ENCODE measurements at places on chromosomes 11 and 22.
A peak's percentile ranks its signal among the peaks of the same experiment; 100 is the strongest.

GRCh38 chr11:130442737-130443136 lies 5.7 kb upstream of the ADAMTS15 start:
- peak; percentile 61 for DNase-seq

DNA sequence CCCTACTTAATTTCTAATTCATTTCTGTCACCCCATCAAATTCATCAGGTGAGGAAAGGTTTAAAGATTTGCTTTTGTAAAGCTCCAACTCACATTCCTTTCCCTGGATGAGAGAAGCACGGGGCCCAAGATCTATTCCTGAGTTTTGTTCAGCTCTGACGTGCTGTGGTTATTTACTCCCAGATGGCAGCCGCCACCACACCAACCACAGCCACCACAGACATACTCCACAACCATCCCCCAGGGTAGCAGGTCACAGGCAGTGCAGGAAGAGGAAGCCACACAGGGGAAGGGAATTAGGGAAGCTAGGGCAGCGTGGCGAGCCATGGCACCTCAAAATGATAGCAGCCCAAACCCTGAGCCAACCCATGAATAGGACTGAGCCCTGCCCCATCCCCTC lies 63.5 kb upstream of the CSNK2A3 start:
- DNase-seq = peak; percentile 65

DNA sequence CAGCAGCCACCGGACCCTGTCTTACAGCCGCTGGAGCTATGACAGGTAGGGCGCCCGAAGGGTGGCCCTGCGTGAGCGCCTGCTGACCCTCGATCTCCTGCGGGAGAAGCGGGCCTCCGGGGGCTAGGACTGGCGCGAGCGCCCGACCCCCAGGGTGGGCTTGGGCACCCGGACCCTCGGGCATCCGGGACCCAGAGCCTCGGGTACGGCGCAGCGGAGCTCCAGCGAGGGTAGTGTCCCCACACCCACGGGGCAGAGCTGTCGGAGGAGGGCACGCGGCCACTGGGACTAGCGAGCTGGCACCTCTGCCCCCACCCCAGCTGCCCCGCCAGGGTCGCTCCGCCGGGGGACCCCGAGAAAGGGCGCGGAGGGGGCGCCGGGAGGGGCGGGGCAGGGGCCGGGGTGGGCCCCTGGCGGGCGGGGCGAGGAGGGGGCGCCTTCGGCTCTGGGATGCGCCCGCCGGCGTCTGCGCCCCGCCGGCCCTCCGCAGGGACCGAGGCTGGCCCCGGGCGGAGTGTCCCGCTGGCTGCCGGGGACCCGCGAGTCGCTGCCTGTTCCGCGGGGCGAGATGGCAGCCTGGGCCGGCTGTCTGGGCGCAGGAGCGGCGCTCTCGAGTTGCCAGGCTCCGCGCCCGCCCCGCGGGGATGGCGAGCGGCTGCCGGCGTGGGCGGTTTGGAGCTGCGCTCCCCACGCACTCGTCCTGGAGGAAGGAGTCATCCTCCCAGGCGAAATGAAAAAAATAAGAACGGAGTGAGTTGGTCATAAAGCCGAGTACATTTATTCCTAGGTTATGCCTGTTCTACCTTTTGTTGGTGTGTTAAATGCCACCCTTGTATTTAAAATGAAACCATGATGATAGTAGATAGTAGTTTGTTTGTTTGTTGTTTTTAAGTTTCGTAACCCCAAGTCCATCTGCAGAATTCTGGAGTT lies 32.4 kb downstream of the EIF3F start:
- DNase-seq = no peak

DNA sequence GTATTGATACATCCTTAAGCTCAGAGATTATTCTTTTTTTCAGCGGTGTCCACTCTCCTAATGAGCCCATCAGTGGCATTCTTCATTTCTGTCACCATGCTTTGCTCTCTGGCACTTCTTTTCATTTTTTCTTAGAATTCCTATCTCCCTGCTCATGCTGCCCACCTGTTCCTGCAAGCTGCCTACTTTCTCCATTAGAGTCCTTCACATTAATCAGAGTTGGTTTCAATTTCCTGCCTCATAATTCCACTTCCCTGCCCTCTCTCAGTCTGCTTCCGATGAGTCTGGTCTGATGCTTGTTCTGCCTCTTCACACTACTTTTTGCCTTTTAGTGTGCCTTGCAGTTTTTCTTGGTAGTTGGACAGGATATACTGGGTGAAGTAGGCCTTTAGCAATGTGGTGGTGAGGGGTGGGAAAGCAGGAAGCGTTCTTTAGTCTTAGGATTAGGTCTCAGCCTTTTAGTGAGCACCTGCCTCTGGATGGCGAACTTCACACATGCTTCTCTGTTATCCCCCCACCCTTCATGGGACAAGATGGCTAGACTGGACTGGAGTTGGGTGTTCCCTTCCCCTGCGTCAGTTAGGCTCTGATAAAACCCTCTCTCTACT lies 53.6 kb downstream of the CECR2 start:
- no peak for DNase-seq

GRCh38 chr11:32030875-32031503 lies 59.9 kb upstream of the RCN1 start:
- no peak for DNase-seq

DNA sequence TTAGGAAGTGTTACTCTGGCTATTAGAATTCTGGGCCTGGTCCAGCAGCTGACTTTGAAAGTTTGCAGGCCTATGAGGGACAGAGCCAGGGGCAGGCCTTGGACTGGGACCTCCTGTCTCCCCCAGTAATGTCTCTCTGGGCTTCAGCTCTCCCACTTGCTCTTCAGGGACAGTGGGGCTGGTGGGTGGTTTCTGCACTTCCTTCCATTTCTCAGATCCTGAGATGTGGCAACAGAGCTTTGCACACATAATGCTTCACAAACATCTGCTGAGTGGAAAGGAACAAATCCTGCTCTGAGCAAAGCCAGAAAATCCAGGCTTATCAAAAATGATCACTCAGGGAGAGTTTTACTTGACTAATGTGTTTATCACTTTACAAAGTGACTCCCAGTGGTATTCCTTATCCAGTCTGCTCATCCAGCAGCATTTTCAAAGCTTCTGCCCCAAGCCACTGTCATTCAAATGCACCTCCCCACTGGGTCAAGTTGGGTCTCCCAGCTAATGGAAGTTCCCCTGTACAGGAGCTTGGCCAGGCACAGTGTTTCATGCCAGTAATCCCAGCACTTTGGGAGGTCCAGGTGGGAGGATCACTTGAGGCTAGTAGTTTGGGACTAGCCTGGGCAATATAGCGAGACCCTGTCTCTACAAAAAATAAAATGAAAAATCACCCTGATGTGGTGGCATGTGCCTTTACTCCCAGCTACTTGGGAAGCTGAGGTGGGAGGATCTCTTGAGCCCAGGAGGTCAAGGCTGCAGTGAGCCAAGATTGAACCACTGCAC lies 13.5 kb upstream of the OSBP2 start:
- DNase-seq = no peak

DNA sequence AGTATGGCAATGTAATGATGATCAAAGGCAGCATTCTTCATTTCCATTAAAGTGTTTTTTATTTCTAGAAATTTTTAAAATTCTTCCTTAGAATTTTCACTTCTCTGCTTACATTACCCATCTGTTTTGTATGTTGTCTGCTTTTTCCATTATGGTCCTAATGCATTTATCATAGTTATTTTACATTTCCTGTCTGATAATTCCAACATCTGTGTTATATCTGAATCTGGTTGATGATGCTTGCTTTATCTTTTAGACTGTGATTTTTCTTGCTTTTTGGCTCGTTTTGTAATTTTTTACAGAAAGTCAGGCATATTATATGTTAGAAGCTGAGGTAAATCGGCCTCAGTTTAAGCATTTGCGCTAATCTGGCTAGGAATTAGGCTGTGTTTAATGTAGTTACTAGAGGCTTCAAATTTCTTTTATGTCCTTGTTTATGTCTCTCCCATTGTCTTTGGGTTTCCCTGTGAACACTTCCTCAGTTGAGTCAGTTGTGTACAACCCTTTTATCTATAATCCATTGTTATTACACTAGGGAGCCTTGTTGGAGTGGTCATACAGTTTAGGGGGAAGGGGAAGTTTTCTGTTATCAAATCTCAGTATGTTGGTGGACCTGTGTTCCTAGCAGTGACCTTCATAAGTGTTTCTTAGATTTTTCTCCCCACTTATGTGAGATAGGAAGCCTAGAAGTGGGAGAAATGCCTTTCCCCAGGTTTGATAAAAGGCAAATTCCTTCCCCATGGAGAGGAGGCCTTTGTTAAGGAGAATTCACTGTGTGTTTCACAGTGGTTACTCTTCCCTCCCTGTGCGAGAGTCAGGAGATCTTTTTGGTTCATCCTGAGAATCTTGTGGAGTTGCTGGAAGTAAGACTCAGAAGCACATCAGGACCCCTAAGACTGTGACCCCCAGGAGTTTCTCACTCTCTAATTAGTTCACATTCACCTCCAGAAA lies 437.5 kb downstream of the INSC start:
- DNase-seq = no peak

DNA sequence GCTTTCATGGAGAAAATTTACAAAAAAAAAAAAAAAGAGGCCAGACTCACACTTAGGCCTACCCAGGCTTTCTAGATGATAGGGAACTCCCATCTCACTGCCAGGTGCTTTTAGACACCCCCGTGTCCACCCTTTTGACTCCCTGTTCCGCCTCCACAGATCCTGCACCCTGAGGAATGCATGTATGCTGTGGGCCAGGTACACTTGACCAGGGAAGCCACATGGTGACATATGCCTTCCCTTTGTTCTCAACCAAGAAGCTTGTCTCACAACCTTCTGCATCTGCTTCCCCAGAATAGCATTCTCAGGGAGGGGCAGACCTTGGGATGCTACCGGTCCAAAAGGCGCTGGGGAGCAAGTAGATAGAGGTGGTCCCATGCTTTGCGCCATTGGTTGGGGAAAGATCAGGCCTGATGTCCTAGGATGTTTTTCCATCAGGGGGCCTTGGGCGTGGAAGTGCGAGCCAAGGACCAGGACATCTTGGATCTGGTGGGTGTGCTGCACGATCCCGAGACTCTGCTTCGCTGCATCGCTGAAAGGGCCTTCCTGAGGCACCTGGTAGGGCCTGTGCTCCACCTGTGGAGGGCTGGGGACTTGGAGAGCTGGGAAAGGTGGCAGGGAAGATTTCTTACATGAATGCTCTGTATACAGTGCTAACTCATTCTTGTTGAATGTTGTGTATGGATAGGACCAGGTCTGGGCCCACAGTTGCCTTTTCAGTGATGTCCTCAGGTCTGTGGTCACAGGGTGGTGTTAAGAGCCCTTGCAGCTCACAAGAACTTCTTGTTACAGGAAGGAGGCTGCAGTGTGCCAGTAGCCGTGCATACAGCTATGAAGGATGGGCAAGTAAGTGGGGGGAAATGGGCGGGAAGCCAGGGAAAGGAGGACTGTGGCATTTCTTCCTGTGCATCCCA lies 7.5 kb downstream of the HMBS start:
- DNase-seq = no peak

GRCh38 chr11:2592559-2593392 lies 107.0 kb downstream of the KCNQ1OT1 start:
- no peak for DNase-seq

DNA sequence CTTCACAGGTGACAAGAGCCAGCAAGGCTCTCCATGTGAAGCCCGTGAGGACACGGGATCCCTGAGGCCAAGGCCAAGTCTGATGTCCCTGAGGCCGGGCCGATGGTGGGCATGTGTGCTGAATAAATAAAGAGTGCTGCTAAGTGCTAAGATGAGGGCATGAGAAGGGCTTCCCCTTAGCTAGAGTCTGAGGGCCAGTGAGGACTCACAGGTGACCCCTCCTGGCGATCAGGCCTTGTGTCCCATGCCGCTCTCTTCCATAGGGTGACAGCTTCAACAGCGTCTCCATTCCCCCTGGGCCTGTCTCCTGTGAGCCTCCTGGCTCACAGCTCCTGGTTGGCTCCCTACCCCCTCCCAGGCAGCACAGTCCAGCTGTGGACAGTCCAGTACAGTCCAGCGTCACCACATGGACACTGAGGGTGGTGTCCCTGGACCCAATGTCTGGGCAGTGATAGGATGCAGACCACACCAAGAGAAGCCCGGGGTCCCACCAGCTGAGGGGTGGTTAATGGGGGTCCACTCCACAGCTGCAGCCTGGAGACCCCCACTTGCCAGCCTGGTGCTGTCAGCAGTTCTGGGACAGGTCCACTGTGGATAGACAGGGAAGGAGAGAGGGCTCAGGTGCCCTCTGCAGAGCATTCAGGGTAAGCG lies 1033.2 kb downstream of the TBC1D22A start:
- no peak for DNase-seq

DNA sequence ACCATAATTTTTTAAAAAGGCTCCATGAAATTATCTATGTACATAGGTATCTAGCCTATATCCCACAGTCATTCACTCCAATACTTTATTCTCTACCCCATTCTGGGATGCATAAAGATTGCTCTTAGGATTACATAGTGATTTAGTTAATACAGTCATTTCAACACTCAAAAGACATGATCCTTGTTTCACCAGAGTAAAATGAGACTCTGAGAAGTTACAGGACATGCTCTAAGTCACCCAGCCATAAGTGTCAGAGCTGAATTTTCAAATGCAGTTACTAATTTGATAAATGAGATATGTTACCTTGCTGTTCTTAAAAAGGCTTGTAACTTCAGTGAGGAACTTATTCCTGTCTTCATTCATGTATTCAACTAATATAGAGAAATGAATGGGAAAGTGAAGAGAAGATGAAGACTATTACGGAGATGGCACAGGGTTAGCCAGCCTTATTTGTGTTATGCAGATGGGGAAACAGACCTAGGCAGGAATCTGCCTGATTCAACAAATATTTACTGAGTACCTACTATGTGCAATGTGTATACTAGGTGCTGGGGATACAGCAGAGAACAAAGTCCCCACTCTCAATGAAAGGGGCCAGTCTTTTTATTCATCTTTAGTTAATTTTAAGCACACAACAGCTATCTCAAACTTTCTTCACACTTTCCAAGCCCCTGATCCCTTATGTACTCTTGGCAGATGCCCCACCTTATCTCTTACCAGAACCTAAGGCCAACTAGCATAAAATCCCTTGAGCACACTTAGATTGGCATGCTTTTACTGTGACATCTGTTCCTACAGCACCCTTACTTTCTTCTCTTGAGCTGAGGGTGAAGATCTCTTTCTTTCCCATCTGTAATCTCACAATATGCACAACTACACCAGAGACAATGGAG lies 21.6 kb downstream of the MAPK1 start:
- DNase-seq = no peak

DNA sequence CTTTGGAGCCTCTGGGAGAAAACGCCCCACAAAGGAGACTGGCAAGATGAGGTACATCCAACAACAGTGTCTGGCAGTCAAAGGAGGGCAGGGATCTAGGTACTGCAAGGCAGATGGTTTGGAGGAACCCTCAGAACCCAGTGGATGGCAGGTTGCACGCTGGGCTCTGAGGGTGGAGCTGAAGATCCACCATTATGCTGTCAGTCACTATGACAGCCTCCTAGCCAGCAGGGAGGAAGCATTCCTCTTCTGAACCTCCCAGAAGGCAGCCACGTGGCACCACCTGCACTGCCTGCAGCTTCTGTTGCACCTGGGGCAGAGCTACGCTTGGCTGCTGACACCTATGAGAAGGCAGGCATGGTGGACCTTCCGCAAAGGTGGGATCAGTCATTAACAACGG lies 40.2 kb downstream of the HTR3A start:
- no peak for DNase-seq

- DNase-seq = no peak
Measured at GRCh38 chr11:73402834-73403185, 26.6 kb downstream of the RELT start.

Measured in right forelimb (tissue), 1 donor.